GM23248 (cell line): ENCODE measurements at places on chromosomes 13 and 19. TPM values are rescaled to one million over a fixed set of nuclear protein-coding genes. Genes with fewer than 3 reads are reported as not detected.
A peak's percentile ranks its signal among the peaks of the same experiment; 100 is the strongest.

Gene NOSIP
- total RNA-seq = 46.0 and 53.2 TPM in 2 replicates

DNA sequence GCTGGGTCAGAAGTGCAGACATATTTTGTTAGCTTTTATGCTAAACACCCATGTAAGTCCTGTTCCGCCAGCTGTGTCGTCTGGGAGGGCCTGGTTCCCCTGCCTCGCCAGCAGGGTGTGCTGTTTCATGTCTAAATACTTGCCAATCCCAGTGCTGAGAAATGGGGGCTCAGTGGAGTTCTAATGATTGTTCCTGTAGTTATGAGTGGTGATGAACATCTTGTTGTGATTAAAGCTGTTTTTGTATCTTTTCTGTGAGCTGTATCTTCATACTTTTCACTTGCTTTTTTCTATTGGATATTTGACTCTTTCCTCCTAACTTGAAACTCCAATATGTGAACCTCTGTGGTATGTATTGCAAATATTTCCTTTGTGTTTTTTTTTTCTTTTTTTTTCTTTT lies 32.7 kb downstream of the KDM4B start:
- DNase-seq = peak; percentile 81

- DNase-seq = no peak
Measured at GRCh38 chr13:66809485-66809884, 420.7 kb downstream of the PCDH9 start.

Gene FBXO46
- 6.3 and 9.1 TPM in 2 replicates for total RNA-seq

- DNase-seq = peak; percentile 80
Measured at GRCh38 chr19:13505761-13506470, 363 bp downstream of the CACNA1A start.

GRCh38 chr13:23752111-23753001 lies 136.8 kb downstream of the MIPEP start:
- DNase-seq = peak; percentile 23

Gene PCID2
- 60.7 and 67.9 TPM in 2 replicates for total RNA-seq

DNA sequence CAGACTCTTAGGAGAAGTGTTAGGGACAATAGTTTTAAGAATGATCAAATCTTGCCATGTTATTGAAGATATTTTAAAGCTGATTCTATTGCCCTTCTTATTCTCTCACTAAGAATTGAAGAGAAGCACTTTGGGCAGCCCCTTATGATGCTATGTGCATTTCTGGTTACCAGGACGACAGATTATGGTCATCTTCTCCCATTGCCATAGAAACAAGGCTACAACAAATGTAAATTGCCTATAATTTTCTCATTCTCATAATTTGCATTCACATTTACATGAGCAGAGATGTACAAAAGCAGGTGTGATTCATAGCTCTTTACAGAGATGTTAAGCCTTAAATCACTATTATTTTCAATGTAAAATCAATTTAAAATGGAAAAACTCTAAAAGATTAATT lies 137.3 kb upstream of the PCDH9 start:
- no peak for DNase-seq

GRCh38 chr13:19861762-19862161 lies 1.7 kb downstream of the ZMYM5 start:
- DNase-seq = peak; percentile 12

DNA sequence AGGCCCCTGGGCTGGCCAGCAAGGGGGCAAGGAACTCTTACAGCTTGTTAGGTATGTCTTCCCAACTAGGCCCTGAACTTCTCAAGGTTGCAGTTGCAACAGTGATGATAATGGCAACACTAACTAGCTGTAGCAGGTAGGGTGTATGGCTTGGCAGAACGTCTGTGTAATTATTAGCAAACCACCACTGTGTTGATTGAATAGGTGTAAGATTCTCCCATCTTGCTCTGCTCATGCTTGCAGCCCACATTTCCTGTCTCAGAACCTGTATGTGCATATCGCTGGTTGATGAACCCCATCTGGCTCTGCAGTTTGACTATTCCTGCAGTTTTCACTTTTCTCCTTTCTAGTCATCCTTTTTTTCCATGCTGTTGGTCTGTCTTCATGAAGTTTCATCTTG lies 178.8 kb downstream of the KATNAL1 start:
- DNase-seq = no peak

- peak; percentile 31 for DNase-seq
Measured at GRCh38 chr13:106109391-106109791, 426.1 kb downstream of the EFNB2 start.

Gene CRB3
- total RNA-seq = not detected in 2 replicates

DNA sequence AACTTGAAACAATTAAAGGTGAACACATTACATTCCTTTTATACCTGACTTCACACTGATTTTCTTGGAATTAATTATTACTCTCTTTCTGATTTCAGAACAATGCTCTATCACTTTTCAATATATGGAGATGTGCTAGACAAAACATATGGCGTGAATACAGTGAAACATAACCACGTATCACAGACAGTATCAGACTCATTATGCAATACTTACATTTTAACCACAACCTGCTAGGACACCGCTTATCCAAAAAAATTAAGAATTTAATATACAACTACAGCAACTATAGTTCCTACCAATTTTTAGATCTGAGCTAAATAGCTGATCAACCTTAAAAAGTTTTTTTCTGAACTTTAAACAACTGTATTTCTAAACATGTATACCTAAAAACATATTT lies 9.9 kb downstream of the HSPH1 start:
- no peak for DNase-seq

Gene NCR1
- total RNA-seq = not detected in 2 replicates

DNA sequence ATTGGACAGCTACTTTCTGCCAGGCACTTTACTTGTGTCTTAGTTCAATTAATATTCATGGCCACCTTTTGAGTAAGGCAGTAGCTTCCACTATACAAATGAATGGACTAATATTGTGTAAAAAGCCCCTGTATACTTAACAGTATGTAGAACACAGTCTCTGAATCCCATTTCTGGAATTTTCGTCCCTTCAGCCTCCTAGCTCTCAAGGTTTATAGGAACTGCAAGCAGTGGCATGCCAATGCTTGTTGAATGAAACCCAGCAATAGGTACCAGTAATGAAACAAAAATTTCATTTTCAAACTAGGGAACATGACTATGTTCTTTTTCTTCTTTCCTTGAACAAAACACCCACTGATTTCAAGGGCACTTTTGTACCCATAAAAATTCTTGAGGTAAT lies 361.6 kb downstream of the TDRD3 start:
- DNase-seq = no peak

GRCh38 chr13:40613192-40613818 lies 53.1 kb downstream of the FOXO1 start:
- no peak for DNase-seq

DNA sequence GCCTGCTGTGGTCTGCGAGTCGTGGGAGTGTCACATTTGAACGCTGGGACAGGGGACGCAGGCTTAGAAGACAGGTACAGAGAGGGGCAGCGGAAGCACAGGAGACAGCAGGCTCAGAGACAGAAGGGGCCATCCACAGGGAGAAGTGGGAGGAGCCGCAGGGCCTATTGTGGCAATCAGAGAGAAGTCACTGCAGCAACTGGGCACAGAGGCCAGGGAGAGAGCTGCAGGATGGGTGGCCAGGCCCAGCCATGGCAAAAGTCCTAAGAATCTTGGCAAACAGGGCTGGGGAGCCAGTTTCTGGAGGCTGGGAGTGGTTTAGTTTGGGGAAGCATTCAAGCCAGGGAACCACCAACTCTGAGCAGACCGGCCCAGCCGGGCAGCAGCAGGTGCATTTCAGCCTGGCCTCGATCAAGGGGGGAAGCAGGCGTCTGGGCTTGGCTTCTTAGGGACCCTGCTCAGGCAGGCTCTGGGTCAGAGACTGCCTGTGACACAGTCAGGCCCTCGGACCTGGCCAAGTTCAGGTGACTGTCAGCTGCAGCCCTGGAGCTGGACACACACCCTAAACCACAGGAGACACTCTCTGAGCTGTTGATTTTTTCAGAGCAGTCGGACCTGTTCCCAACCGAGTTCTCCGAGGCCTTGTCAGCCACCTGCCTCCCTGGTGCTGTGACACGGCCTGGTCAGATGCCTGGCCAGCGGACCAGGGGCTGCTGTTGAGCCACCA lies 11.8 kb downstream of the SH3GL1 start:
- peak; percentile 58 for DNase-seq

Gene SETDB2
- 2.8 and 5.3 TPM in 2 replicates for total RNA-seq

GRCh38 chr19:1492474-1493006 lies 1.6 kb downstream of the REEP6 start:
- peak; percentile 60 for DNase-seq

DNA sequence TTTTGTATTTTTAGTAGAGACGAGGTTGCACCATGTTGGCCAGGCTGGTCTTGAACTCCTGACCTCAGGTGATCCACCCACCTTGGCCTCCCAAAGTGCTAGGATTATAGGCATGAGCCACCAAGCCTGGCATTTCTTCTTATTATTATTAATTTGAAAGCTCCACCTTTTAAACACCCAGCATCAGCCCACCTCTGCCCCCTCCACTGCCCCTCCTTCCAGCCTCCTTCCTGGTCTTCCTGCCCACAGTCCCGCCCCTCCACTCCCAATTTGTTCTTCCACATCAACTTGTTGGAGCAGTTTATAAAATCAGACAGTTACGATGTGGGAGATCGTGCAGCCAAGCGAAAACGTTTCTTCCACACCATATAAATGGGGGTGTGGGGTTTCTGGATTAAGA lies 7.8 kb upstream of the CLIP3 start:
- no peak for DNase-seq

Gene CLDND2
- total RNA-seq = not detected in 2 replicates

GRCh38 chr13:44879452-44880058 lies 109.7 kb downstream of the NUFIP1 start:
- peak; percentile 73 for DNase-seq

DNA sequence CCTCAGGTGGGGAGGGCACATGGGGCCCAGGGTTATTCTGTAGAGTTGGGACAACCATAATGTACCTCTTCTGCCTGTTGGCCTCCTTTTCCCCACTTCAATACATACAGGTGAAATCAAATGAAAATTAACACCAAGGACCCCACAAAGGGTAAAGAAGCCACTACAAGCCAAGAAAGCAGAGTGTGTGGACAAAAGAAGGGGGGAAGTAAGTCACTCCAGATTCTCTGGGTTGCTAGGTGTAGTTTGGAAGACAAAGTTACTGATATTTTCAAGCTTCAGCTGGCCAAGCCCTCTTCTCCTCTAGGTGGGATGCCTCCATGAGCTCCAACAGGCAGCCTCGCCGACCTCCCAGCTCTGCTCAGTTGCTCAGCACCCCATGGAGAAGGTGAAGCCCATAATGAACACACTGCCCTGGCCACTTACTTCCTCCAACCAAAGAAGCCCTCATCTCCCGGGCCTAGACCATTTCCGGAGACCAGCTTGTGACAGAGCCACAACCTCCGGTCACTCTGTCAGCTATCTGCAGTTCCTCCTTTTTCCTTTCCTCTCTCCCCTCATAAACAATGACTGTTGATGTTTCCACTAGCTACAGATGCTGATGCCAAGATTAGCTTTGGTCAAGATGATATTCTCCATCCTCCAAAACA lies 66.8 kb upstream of the MED4 start:
- no peak for DNase-seq

Gene FAM124A
- not detected in 2 replicates for total RNA-seq

Gene FGF14
- under 0.01 TPM in 1 of 2 replicates, not detected in the other for total RNA-seq

- DNase-seq = no peak
Measured at GRCh38 chr13:40662866-40663265, 3.6 kb downstream of the FOXO1 start.

- DNase-seq = peak; percentile 30
Measured at GRCh38 chr13:45662162-45662561, 40.0 kb upstream of the CBY2 start.

- DNase-seq = no peak
Measured at GRCh38 chr13:97491452-97491851, 57.5 kb downstream of the RAP2A start.

GRCh38 chr19:7833225-7834099 lies 3.4 kb downstream of the EVI5L start:
- peak; percentile 90 for DNase-seq

Gene PRR36
- total RNA-seq = not detected in 2 replicates

DNA sequence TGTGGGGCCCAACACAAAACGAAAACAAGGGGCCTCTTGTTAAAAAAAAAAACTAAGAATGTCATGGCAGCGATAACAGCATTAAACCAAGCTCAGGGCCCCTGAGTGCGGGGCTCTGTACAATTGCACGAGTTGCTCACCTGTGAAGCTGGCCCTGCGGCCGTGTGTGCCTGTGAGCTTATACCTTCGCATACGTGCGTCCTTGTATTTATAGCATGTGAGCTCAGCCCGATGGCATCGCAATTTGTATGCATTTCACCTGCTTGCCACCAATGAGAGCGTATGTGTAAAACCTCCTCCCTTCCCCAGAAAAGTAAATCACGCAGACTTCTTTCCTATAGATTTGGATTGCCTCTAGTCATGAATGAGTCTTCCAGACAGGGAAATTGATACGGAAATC lies 17.1 kb downstream of the HNRNPM start:
- DNase-seq = no peak

Gene ACP5
- 0.11 TPM in 1 of 2 replicates, not detected in the other for total RNA-seq

Gene KLK11
- total RNA-seq = not detected in 2 replicates

Gene GARIN5A
- total RNA-seq = not detected in 2 replicates

Gene GNG7
- total RNA-seq = 0.11 TPM in 1 of 2 replicates, not detected in the other

GRCh38 chr13:79989217-79989661 lies 351.7 kb downstream of the SPRY2 start:
- peak; percentile 78 for DNase-seq

DNA sequence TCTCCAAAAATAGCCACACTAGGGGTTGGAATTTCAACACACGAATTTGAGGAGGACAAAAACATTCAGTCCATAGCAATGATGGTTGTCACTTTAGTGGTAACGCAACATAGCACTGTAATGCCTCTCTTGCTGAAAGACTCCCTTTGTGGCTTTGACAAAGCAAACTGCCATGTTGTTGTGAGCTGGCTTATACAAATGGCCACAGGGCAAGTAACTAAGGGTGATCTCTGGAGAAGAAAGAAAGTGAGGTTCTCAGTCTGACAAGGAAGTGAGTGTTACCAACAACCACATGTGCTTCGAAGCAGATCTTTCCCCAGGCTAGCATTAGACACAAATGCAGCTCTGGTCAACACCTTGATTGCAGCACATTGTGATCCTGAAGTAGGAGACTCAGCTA lies 79.1 kb upstream of the PCDH17 start:
- DNase-seq = no peak

Gene PROZ
- total RNA-seq = not detected in 2 replicates

Gene C19orf38
- total RNA-seq = 0.22 TPM in 1 of 2 replicates, not detected in the other

DNA sequence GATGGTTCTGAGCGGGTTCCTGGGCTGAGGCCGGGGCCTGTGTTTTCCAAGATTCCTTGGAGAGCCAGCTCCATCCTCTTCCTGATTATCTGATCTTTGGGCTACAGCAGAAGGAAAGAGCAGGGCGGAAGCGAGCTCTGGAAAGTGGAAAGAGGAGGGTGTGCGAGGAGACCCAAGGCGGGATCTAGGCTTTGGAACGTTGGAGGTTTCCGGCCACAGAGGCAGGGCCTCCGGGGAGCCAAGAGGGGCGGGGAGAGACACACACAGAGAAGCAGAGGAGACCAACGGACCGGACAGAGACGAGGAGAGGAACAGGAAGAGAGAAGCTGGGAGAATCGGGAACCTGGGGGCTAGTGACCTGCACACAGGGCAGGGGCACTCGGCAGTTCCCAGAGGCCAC lies at the start of gene CLEC11A:
Gene CLEC11A, plus strand, starts transcription at position 296 of the 400 bp plus-strand sequence. CDS start 162 bp downstream, outside the sequence.
- peak; percentile 92 for DNase-seq

Gene AMER2
- total RNA-seq = not detected in 2 replicates

Gene DBP
- 5.9 and 6.7 TPM in 2 replicates for total RNA-seq
